A549 treated with CpdA at 1 μM for 4 hours (cell line): ENCODE measurements at places on chromosomes 11 and 22. TPM values are rescaled to one million over a fixed set of nuclear protein-coding genes. Genes with fewer than 3 reads are reported as not detected.

The RCOR2 gene
- total RNA-seq: 0.55 to 1.1 TPM (median 1.0 TPM) in 5 replicates

The CYB5R2 gene
- total RNA-seq: 3.8 to 5.5 TPM (median 4.5 TPM) in 5 replicates

The TMEM80 gene
- total RNA-seq: 8.9 to 11.1 TPM (median 10.7 TPM) in 5 replicates

The MYOD1 gene
- total RNA-seq: not detected in 5 replicates

The SMARCB1 gene
- 51.1 to 56.6 TPM (median 55.8 TPM) in 5 replicates for total RNA-seq

The OR6T1 gene
- not detected in 5 replicates for total RNA-seq

The HOATZ gene
- not detected in 5 replicates for total RNA-seq

The CABP4 gene
- total RNA-seq: not detected in 5 replicates

The GAL3ST3 gene
- total RNA-seq: not detected in 5 replicates

The CARD10 gene
- total RNA-seq: 32.3 to 40.9 TPM (median 34.9 TPM) in 5 replicates

The SAA1 gene
- total RNA-seq: 0.30 to 0.59 TPM (median 0.39 TPM) in 3 of 5 replicates, not detected in the others

The DNAJB7 gene
- total RNA-seq: not detected in 5 replicates

The C11orf91 gene
- 0.50 to 1.1 TPM (median 0.66 TPM) in 5 replicates for total RNA-seq

The NLRP14 gene
- total RNA-seq: 0.05 TPM in 1 of 5 replicates, not detected in the others

The XKR3 gene
- total RNA-seq: not detected in 5 replicates

The FADS2 gene
- 247 to 316 TPM (median 278 TPM) in 5 replicates for total RNA-seq

The OR52I1 gene
- not detected in 5 replicates for total RNA-seq

The ANO3 gene
- total RNA-seq: 0.01 to 0.05 TPM (median 0.03 TPM) in 3 of 5 replicates, not detected in the others
